ENCODE measurements at places on chromosomes 4 and X.

- H3K4me3 ChIP-seq: no peak overlapping the region
- H3K4me1 ChIP-seq: no peaks in the 10 kb centered on the region
- no peak overlapping the region for H3K27ac ChIP-seq
- no peak for DNase-seq
- H3K36me3 ChIP-seq: no peaks in the 10 kb centered on the region
Observed at GRCh38 chr4:23720556-23720955, 169.3 kb downstream of the PPARGC1A start.

DNA sequence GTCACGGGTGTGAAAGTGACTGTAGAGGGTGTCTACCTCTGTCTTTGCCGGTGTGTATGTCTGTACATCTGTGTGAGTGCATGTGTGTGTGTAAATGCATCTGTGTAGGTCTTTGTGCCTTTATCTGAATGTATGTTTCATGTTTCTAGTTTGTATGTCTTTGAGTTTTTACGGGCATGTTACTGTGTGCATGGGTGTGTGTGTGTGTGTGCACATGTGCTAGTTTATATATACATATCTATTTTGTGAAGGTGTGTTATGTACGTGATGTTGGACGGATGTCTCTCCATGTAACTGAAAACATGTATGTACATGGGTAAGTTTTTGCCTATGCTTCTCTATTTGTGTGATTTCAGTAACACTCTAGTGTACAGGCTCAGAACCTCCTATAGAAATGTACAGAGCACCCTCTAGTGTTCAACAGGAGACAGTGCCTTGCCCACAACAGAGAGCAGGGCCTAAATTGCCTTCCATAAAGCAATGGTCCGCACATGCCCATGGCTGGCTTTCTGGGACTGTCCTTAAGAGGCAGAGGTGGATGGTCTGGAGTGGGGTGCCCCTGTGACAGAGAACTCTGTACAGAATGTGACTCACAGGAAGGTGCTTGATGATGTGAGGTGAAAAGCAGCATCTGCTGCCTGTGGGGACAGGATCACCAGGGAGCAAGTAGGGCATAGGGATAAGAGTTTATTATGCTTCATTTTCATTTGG lies 343.5 kb downstream of the RAPGEF2 start:
- no peak overlapping the region for H3K27ac ChIP-seq
- DNase-seq: no peak
- no peaks in the 10 kb centered on the region for H3K36me3 ChIP-seq
- H3K27me3 ChIP-seq: no peaks in the 10 kb centered on the region
- no peak overlapping the region for H3K4me3 ChIP-seq
- no peaks in the 10 kb centered on the region for H3K4me1 ChIP-seq

- peaks cover 14% of the 10 kb centered on the region for H3K4me1 ChIP-seq
- no peaks in the 10 kb centered on the region for H3K27me3 ChIP-seq
- H3K4me3 ChIP-seq: no peak overlapping the region
- no peak overlapping the region for H3K27ac ChIP-seq
- no peaks in the 10 kb centered on the region for H3K36me3 ChIP-seq
Observed at GRCh38 chrX:21946925-21947641, 6.6 kb downstream of the SMS start.

- H3K27ac ChIP-seq: no peak overlapping the region
- H3K4me1 ChIP-seq: no peaks in the 10 kb centered on the region
- H3K36me3 ChIP-seq: no peaks in the 10 kb centered on the region
- no peaks in the 10 kb centered on the region for H3K27me3 ChIP-seq
- no peak for DNase-seq
- H3K4me3 ChIP-seq: no peak overlapping the region
Observed at GRCh38 chrX:44621078-44621477, 78.4 kb upstream of the FUNDC1 start.

DNA sequence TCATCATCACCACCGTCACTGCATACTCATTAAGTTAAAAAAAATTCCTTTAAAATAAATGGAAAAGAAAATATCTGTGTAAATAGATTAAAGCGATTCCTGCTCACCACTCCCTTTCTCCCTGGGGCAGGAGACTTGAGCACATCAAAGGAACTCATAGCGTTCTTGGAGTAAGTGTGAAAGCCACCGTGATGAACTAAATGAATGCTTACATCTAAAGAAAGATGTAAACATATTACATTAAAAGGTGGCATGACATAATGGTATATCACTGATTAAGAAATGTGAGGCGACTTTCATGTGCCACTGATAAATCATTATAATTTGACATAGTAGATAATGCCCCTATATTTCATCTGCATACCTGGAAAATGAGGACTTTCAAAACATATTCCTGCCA lies 92.0 kb downstream of the SNCA start:
- no peak for DNase-seq
- no peaks in the 10 kb centered on the region for H3K4me1 ChIP-seq
- no peak overlapping the region for H3K27ac ChIP-seq
- H3K4me3 ChIP-seq: no peak overlapping the region
- H3K27me3 ChIP-seq: no peaks in the 10 kb centered on the region

Measured in spleen (tissue), 13 donors.